Dermis microvascular lymphatic vessel endothelial cell (primary cell): ENCODE measurements at places on chromosomes 6 and 20.
A peak's percentile ranks its signal among the peaks of the same experiment; 100 is the strongest.

GRCh38 chr6:31651602-31652191 lies 764 bp downstream of the BAG6 start:
- peak; percentile 93 for DNase-seq

DNA sequence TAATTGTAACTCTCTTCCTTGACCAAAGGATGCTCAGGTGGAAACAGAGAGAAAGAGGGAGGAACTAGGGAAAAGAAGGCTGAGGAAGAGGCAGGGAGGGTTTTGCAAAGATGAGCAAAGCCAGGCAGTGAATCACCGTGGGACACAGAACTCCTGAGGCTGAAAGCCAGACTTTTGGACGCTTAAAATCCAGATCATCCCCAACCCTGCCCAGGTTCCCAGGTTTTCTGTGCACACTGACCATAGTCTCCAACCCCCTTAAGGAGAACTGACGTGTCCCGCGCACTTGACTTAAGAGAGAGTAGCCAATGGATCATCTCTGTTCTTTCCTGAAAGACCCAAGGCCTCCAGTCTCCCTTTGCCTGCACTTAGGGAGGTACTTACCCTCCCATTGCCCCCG lies 75.3 kb downstream of the LRFN2 start:
- DNase-seq, result no peak

DNA sequence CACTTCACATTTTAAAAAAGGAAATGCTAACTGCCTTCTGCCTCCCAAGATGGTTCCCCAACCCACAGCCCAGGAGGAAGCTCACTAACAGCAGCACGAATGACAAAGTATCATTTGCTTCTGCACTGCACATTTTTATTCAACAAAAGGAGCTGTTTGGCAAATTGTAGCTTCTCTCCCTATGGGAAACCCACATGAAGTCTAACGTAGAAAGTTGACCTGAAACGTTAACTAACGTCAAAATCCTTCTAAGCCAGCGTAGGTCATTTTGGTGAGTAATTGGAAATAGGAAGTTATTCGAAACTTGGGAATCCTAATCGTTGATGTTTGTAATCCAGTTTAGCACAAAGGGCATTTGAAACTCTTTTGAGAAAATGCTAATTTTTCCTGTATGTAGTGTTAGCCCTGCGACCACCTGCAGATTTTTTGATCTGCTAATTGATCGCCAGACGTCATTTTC lies 2.9 kb downstream of the SALL4 start:
- no peak for DNase-seq

DNA sequence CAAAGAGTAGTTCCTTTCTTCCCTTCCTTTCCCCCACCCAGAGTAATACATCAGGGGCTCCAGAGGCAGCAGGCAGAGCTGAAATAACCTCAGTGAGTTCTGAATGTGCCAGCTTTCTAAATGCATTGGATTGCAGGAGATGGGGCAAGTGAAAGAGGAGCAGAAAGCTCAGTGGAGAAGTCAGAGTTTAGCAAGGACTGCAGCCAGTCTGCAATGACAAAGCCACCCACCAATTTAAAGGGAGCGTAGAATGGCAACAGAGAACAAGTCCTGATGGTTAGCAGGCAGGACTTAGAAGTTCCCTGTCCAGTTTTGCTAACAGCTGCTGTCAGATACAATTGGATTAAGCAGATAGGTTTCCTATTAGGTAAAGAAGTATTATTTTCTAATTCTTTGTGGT lies 203.4 kb upstream of the RIN2 start:
- DNase-seq, result no peak
